ENCODE measurements at places on chromosomes 1 and 21. TPM values are rescaled to one million over a fixed set of nuclear protein-coding genes. Genes with fewer than 3 reads are reported as not detected.

OR2M3 gene
- not detected for total RNA-seq

DNA sequence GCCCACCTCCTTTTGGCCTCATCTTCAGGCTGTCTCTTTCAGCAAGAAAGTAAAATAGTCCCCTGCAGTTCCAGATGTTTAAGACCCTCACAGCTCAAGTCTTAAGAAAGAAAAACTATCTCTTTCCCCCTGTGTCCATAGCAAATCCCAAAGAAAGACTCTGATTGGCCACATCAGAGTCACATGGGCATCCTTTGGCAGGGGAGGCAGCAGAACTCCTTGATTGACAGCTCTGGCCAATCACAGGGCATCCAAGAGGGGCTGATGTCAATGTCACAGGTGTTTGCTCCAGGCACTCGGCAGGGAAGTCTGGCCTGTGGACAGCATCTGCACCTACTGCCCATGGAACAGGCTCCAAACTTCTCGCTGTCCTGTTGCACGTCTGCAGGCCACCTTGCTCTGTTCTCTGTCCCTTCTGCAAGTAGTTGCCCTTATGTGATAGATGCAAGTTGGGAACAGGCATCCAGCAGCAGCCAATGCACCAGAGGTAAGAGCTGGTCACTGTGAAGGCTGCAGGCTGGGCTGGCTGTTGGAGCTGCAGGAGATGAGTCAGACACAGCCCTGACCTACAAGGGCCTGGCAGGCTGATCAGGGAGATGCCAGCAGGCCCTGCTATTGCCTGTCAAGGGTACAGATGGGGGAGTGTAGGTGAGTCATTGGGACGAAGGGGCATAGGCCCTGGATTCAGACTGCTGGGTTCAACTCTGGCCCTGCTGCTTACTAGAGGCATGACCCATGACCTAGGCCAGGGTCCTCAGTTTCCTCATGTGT, 96.8 kb upstream of the TMEM51 start:
- DNase-seq: no peak

- DNase-seq: no peak
Observed at GRCh38 chr1:56931686-56932085, 34.1 kb downstream of the C8B start.

MAN1C1 gene
- total RNA-seq: 45.1 TPM

ADIPOR1 gene
- 58.3 TPM for total RNA-seq

DNA sequence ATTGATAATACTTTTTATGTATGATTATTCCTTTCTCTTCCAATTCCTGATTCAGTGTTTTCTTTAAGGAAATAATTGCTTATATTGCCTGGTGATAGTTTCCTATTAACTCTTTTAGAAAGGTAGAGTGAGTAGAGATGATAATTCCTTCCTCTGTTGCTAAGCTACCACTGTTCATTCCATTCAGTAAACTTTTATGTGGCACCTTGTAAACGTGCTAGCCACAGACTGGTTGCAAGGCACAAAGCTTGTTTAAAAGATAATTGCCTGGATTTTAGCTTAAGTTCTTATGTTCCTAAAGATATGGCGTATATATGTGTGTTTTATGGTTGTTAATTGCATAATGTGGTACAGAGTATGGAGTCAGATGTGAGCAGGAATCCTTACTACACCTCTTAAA, 3.2 kb downstream of the ZFYVE9 start:
- no peak for DNase-seq

DNA sequence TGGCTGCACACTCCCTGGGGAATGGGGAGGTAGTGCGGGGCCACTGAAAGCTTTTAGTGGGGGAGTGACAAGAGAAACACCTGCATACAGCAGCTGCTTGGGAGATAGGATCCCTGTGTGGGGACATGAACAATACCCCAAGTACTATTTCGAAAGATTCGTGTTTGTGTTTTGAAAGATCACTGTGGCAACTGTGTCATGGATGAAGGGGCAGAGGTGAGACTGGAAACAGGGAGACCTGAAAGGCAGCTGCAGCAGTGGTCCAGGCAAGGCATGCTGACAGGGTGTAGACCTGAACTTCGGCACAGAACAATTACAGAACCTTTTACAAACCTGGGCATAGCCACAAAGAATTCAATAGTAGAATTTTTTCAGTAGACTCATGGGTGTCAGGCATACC, 32.9 kb downstream of the TENT5C start:
- DNase-seq: no peak

GRCh38 chr1:200260597-200261335, 149.1 kb downstream of the ZNF281 start:
- no peak for DNase-seq

CCDC27 gene
- not detected for total RNA-seq

DNA sequence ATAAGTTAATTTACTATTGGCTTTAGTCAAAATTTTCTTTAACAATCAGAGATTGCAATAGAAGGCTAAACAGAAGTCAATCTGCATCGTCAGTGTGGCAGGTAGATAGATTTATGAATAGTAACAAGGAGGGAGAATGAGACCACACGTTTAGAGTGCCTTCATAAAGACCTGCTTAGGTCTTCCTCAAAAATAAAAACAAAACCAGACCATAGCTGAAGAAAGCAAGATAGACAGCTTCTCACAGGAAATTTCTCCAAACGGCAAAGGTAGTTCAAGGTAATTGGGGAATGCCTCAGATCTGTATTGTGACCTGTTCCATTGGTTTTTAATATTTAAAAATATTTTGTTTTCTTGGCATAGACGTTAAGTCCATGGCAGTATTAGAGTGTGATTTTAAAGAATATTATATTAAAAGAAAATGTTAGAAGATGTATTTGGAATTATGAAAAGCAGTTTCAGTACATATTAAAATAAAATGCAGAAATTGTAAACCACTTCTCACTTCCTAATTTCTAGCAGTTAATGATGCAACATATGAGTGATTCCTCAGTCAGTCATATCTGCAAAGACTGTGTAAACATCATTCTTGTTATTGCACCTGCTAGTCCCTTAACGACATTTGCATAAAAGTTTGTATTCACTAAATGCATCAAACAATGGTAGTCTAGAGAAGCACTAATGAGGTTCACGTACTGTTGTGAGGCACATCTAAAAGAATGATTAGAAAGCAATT, 278.0 kb downstream of the HLX start:
- no peak for DNase-seq

NBPF11 gene
- 30.0 TPM for total RNA-seq

- no peak for DNase-seq
Observed at GRCh38 chr1:87644579-87645190, 316.0 kb downstream of the LMO4 start.
